Left renal pelvis (tissue), 4 donors: ENCODE measurements at places on chromosomes 7 and 10.

GRCh38 chr10:66654861-66655260, 271.0 kb upstream of the LRRTM3 start:
- no peak for DNase-seq

- no peak for DNase-seq
Measured at GRCh38 chr10:28545967-28546644, 13.2 kb downstream of the WAC start.

DNA sequence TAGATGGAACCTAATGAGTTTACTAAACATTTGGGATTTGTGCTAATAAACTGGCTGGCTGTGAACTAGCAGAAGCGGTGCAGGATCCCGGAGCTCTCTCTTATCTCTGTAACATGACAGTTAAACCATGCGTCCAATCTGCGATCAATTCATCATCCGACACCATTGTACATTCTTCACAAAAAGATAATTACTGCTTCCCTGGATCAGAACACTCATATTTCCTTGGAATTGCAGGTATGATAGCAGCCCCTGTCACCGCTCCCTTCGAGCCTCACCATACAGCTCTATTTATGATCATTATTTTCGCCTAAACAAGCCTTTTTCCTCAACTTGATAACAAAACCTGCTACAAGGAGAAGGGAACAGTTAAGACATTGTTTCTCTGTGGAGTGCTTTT, 18.5 kb downstream of the EBF3 start:
- DNase-seq = no peak

DNA sequence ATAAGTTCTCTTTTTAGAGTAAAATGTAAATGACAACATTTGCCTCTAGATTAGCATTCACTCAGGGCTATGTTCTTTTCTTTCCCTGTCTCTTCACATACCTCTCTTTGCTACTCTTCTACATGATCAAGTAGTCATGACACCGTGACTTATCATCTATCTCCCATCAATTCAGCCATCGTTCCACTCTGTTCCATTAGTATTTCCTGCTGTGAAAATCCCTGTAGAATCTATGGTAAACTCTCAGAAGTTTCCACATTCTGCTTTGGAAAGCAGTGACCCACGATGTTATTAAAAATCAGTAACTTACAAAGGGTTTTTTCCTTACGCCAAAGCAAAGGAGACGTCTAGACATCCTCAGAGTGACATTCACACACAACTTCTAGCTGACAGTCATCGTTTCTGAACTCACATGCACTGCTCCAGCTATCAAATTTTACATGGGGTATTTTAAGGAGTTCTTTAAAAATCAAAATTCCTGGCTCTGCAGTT, 135.6 kb downstream of the SEMA3C start:
- no peak for DNase-seq

DNA sequence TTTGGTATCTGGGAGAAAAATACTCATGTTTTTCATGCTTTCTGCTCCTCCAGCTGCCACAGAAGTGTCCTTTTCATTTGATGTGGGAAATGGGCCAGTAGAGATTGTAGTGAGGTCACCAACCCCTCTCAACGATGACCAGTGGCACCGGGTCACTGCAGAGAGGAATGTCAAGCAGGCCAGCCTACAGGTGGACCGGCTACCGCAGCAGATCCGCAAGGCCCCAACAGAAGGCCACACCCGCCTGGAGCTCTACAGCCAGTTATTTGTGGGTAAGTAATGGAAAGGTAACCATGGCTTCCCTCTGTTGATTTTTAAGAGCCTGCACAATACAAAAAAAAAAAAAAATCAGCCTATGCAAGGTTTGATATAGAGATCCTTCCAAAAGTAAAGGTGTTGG, 443.1 kb upstream of the C7orf33 start:
- no peak for DNase-seq

GRCh38 chr7:44173911-44174693, 15.1 kb downstream of the GCK start:
- DNase-seq = no peak

DNA sequence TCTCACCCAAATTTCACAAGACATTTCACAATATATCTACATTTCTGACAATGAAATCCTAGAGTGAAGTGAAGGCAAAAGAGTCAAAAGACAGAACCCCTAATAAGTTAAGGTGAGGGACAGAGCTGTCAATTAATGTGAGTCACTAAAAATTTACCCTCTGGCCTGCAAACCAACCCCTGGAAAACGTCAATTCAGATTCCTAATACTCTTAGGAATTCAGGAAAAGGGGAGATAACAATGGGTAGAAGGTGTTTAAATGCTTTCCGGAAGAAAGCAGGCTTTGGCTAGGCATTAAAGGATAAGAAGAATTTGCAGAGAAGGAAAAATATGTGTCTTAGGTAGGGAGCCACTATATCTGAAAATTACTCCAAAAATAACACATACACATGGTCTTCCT, 299.6 kb downstream of the INHBA start:
- DNase-seq = no peak

- peak; percentile 92 for DNase-seq
Measured at GRCh38 chr7:64562626-64563278, at the start of gene ZNF680. Gene ZNF680, minus strand, starts transcription at chr7:64563071. Its CDS starts 117 bp downstream, at chr7:64562954.

- DNase-seq = no peak
Measured at GRCh38 chr10:78764846-78765430, 303.8 kb upstream of the ZMIZ1 start.

GRCh38 chr10:132397671-132398565, 918 bp downstream of the PWWP2B start:
- DNase-seq = no peak

- no peak for DNase-seq
Measured at GRCh38 chr10:95809370-95810197, 53.6 kb downstream of the ENTPD1 start.

DNA sequence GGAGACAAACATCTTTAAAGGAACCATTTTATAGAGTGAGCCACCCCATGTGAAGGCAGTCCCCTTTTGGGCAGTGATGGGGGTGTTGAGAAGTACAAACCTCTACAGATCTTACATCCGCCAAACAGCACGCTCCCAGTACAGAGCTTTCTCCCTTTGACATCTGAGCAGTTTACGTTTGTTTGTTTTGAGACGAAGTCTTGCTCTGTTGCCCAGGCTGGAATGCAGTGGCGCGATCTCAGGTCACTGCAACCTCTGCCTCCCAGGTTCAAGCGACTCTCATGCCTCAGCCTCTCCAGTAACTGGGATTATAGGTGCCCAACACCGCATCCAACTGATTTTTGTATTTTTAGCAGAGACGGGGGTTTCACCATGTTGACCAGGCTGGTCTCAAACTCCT, 128.9 kb downstream of the CCDC3 start:
- no peak for DNase-seq

DNA sequence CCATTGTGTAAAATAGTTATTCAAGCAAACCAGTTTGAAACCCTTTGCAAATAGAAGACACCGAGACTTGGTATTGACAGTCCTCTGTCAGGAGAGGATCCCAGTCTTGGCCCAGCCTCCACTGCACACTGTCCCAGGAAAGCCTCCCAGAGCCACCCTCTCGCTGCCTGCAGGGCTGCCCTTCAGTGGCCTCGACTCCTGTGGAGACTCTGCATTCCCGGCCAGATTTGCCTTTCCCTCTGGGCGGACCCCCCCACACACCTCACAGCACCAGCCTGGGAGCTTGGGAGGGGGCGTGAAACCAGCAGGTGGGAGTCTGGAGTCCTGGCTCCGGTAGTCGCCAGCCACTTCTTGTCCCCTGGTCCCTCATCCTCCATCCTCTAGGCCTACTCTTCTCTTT, 48.7 kb downstream of the GRK5 start:
- no peak for DNase-seq

DNA sequence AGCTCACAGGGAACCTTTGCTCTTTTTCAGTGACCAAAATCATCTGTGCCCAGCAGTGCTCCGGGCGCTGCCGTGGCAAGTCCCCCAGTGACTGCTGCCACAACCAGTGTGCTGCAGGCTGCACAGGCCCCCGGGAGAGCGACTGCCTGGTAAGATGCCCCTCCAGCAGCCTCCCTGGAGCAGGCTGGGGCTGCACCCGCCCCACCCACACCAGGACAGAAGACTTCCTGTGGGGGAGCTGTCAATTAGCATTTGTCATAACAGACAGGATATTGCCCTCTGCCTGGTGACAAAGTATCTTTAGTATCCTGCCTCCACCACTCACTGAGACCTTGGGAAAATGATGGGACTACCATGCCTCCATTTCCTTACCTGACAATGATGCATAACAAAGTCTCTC, 133.7 kb downstream of the EGFR start:
- DNase-seq = no peak

DNA sequence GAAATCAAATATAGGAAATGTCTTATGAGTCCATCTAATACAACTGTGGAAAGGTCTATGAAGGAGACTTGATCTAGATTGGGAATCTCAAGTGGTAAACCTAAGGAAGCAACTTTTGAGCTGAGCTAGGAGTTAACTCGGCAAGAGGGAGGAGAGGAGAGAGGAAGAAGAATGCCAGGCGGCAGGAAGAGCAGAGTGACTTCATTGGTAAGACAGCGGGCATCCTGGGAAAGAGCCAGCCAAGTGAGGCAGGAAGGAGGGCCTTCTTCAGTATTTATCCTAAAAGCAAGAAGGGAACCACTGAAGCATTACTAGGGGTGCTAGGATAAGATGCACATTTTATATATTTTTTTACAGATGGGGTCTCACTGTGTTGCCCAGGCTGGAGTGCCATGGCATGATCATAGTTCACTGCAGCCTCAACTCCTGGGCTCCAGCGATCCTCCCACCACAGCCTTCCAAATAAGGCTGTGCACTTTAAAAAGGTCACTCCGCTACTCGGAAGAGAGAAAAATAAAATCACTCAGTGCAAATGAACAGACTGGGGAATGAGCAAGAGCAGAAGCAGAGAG, 2.0 kb downstream of the BCL7B start:
- no peak for DNase-seq

GRCh38 chr7:12930534-12930933, 243.1 kb downstream of the ARL4A start:
- no peak for DNase-seq

DNA sequence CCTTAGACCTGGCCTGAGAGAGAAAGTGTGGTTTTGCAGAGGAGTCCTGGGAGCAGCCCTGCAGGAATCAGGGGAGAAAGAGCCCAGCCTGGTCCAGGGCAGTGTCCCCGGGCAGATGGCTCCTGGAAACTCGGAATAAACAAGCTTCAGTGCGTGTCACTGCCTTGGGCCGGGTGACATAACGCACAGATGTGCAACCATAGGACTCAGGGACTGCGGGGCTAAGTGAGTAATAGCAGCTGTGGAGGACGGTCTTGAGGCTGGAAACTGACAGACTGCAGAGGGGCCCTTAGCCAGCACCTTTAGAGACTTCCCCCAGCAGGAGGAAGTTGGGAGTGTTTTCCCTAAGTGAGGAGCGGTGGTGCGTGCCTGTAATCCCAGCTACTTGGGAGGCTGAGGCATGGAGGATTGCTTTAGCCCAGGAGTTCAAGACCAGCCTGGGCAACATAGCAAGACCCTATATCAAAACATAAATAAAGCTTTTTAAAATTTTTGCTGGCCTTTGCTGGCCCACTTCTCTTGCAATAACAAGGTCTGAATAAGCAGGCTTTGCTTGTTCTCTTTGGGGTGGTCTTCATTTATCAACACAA, 5.3 kb upstream of the CLIP2 start:
- no peak for DNase-seq

GRCh38 chr10:69870591-69870990, 68.9 kb downstream of the COL13A1 start:
- DNase-seq = no peak

GRCh38 chr10:59362144-59362958, at the start of gene FAM13C:
Gene FAM13C, minus strand, starts transcription at chr10:59362549. Its CDS starts 89 bp downstream, at chr10:59362460.
- DNase-seq = peak; percentile 58

- DNase-seq = no peak
Measured at GRCh38 chr7:135359615-135360014, 126.0 kb downstream of the STRA8 start.

DNA sequence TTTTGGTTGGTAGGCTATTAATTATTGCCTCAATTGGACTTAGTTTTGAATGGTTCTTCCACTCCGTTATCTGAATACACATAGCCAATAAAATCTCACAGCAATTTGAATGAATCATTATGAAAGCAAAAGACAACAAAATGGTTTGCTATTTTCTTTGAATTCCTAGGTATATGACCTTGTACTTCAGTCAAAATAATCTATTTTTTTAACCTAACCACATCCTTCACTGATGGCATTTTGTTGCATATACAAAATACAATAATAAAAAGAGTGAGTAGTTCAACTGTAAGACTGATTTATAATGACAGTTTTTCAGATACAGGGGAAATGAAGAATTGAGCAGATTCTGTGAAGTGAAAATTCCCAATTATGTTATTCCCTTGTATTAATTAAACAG, 433.1 kb downstream of the HTR7 start:
- no peak for DNase-seq

GRCh38 chr7:27235387-27236311, 7.0 kb upstream of the EVX1 start:
- DNase-seq = no peak

DNA sequence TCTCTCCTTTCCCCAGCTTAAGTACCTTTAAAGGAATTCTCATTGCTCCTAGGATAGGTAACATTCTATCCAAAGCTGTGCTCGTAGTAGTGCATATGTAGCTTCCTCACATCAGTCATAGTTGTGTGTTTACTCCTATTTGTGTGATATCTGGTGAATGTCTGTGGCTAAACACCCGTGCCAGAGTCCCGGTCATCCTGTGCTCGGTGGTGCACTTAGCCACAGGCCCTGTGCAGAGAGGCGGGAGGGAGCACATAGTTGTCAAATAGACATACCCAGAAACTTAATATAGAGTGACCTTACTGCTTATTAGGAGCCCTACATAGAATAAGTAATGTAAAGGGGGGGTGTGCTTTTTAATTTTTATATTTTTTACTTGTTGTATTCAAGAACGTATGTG, 76.6 kb downstream of the RBM33 start:
- no peak for DNase-seq
